Eye (tissue), 1 donor: ENCODE measurements at places on chromosomes 2 and 18.
A peak's percentile ranks its signal among the peaks of the same experiment; 100 is the strongest.

- DNase-seq, result peak; percentile 22
Measured at GRCh38 chr2:67311536-67311935, 85.6 kb upstream of the ETAA1 start.

GRCh38 chr2:15840148-15840547, 100.2 kb upstream of the MYCN start:
- DNase-seq, result no peak

- DNase-seq, result no peak
Measured at GRCh38 chr2:128781585-128782385, 463.1 kb upstream of the HS6ST1 start.

GRCh38 chr2:103781313-103781712, 1019.5 kb downstream of the TMEM182 start:
- DNase-seq, result peak; percentile 83

GRCh38 chr2:224552771-224553170, 32.4 kb downstream of the CUL3 start:
- no peak for DNase-seq

GRCh38 chr2:174058026-174058425, 92.9 kb upstream of the SP3 start:
- DNase-seq, result no peak

DNA sequence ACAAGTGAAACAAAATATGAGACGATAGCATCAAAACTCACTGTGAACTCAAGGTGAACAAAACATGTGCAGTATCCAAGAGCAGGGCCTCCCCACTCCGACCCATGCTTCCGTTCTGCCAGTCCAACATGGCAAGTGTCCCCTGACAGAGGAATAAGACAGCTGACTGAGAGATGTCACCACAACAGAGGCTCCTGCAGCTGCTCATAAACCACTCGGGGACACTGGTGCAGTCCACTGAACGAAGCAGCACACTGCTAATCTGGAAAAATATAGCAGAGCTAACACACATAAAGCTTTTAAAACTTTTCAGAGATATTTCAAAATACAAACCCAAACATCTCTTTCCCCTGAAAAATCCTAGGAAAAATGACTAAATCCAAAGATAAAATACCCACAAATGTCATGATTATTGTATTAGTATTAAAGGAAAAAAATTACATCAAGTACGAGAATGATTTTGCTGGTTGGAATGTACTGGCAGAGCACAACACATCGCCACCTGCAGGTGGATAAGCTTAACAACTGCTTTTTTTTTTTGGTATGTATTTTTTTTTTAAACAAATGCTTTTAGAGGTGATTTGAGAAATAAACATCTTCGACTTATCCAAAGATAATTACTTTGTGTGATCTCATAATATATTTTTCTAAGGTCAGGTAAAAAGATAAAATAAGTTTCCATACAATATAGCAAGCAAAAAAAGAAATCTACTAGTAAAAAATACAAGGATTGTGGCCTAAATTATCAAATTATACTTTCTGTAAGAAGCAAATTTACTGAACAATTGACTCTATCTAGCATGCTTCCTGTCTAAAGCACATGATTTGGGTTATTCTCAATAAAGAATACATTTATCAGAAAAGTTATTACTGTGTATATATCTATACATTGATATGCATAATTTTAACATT, 18.6 kb downstream of the THADA start:
- peak; percentile 69 for DNase-seq
